ENCODE measurements at places on chromosomes 16 and 17. TPM values are rescaled to one million over a fixed set of nuclear protein-coding genes. Genes with fewer than 3 reads are reported as not detected.

Gene ACE
- total RNA-seq = 9.9 TPM

Gene TSNAXIP1
- 0.37 TPM for total RNA-seq

Gene PIRT
- not detected for total RNA-seq

Gene HYDIN
- 2.8 TPM for total RNA-seq

Gene RGS9
- 7.3 TPM for total RNA-seq

Gene MEIOB
- not detected for total RNA-seq

DNA sequence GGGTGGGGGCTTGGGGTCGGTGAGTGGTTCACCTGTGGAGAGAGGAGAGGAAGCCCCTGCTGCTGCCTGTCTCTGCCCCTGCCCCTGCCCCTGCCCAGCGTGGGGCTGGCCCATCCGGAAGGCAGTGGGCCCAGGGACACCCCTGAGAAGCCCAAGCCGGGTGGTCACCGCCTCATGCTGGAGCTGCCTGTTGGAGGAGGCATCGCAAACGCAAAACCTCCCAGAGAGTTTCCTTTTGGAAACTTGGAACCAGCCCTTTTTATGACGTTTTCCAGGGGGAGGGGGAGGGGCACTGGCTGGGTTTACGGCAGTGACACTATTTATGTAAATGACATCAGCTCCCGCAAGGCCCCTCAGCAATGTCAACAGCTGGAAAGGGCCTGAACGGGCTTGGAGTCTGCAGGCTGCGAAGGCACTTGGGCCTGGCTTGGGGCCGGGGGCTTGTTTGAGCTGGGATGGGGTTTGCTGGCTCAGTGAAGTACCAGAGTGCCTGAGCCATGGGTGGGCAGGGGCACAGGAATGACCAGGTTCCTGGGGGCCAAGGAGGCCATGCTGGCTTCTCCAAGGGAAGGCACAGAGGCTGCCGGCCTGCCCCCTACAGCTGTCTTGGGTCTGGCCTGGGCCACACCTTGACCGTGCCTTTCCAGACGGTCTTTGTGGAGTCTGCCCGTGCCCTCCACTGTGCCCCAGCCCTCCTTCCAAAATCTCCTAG, 219.5 kb downstream of the NTN1 start:
- peak; percentile 92 for DNase-seq

- DNase-seq = peak; percentile 20
These were observed 27.4 kb upstream of the KDM6B start for GRCh38 chr17:7806587-7806986.

- DNase-seq = no peak
These were observed 383.2 kb upstream of the XYLT1 start for GRCh38 chr16:17853958-17854357.

GRCh38 chr16:55392701-55393100, 68.7 kb downstream of the IRX6 start:
- DNase-seq = no peak

DNA sequence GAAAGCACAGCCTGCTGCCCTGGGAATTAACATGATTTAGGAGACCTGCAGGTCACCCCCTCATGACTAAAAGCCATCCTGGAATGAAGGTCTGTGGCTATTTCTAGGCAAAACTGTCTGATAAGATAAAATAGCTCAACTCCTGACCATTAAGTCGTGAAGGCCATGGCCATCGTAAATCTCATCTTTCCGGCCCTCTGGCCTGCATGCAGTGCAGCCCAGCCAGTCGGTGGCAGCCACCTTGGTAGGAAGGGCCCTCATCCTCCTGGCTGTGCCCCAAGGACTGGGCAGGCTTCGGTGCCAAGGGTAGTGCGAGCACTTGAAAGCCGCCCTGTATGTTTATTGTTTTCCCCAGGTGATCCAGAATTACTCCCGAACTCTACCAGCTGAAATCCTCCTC, 18.2 kb upstream of the MEOX1 start:
- DNase-seq = no peak

DNA sequence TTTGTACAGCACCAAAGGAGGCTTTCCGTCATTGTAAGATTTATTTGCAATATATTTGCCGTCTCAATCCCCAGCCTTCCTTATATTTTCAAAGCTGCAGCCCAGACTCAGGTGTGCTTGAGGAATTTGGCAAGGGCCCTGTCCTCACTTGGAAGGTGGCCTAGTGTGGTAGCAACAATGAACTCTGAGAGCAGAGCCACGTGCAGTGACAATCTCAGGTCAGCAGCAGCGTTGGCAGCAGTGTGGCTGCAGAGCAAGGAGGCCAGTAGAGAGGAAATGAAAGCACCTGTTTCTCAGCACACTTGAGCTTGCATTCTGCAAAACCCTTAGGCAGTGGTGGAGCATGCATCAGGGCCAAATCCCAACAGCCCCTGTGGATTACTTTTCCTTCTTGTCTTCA, 613.5 kb downstream of the RBFOX1 start:
- DNase-seq = no peak

DNA sequence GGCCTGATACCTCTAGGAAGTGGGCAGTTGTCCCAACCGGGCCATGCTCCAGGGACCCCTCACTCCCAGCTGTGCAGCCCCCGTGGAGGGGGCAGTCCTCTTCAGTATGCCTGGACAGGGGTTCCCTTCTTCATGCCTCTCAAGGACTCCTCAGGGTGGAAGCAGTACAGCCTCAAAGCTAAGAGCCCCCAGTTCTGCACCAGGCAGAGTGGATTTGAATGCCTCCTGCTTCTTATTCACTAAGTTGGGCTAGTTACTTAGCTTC, 23.9 kb upstream of the ST6GALNAC1 start:
- no peak for DNase-seq

- no peak for DNase-seq
These were observed 77.5 kb downstream of the RPGRIP1L start for GRCh38 chr16:53626161-53626560.

DNA sequence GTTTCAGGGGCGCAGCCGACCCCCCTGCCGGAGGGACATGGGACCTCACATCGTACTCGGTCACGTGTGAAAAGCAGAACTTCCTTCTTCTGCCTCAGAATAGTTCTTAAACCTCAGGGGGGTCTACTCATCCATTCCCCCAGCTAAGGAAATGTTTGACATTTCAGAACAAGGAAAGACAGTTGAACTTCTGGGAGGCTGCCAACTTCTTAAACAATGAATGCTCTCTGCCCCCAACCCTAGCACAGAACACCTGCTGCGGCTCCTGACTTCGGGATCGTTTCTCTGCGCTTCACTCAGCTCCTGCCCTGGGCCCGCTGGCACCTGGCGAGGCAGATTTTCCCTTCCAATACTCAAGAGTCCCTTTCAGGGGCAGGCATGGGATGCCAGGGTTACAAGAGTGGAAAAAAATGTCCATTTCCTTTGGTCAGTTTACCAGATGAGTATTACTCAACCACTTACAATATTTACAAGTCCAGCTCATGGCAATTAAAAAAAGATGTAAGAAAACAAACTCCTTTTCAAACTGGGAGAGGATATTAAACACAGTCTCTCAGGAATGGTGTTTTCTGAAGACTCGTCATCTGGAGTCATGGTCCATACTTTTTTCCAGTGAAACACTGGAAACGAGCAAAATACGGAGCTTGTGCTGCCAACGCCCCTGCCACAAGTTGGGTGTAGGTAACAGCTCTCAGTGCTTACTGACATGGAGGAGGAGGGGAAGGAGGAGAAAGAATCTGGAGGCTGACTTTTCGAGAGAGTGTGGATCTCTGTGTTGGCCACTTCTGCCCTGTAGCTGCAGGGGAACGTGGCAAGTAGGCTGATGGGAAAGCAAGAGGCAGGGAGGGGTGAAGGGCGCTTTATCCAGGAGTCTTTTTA, 235.7 kb downstream of the NTN1 start:
- DNase-seq = no peak

DNA sequence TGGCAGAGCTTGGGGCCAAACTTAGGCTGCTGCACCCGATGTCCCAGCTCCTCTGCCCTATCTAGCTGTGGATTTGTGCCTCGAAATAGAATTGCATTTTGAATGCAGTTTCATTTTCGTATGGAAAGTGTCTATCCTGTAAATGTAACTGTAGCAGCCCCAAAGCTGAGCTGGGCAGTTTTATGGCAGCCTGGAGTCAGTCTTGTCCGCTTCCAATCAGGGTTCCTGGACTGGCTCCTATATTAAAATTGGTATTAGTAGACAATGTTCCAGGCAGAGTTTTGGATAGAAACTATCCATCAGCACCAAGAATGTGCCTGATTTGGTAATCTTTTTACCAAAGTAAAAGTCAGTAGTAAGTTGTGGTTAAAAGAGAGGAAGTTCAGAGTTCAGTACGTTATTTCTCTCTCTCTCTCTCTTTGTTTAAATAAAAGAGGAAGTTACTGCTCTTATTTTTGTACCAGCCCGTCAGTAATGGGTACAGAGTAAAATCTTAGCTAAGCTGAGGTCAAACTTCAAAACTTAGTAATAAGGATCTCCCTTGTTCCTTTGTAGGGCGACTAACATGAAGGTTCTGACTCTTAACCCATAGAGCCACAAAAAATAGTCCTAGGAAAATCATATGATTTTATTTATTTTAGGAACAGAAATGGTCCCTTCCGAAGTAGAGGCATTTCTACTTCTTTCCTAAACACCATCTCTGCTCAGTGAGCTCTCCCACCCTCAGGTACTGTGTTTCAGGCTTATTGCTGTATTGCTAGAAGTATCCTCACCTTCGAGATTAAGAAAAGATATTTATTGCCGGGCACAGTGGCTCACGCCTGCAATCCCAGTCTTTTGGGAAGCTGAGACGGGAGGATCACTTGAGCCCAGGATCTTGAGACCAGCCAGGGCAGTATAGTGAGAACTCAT, 28.0 kb downstream of the PRKCB start:
- DNase-seq = no peak

DNA sequence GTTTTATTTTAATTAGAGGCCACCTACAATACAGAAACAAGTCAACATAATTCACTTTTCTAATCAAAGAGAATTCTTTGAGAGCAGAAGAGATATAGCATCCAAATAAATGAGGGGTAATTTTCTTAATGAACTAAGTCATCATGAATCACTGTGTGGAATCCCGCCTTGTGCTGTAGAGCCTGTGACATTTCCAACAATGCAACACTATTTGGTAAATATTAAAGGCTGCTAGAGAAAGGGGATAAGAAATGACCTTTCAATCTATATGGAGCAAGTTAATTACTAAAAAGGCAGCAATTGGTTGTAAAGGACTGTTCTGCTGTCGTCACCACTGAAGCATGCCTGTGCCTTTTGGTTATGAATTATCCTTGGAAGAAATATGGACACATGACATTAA, 345.7 kb upstream of the MAF start:
- DNase-seq = no peak

GRCh38 chr17:28042721-28043291, 329 bp downstream of the NLK start:
- DNase-seq = no peak

All from posterior vena cava (tissue), 2 donors.